Upper lobe of left lung (tissue), 6 donors: ENCODE measurements at places on chromosomes 7 and 10. TPM values are rescaled to one million over a fixed set of nuclear protein-coding genes. Genes with fewer than 3 reads are reported as not detected.
A peak's percentile ranks its signal among the peaks of the same experiment; 100 is the strongest.

The IL2RA gene
- total RNA-seq = 4.0 TPM

The SPDYE2B gene
- not detected for total RNA-seq

The MYL10 gene
- total RNA-seq = not detected

The SHH gene
- total RNA-seq = 6.6 TPM

DNA sequence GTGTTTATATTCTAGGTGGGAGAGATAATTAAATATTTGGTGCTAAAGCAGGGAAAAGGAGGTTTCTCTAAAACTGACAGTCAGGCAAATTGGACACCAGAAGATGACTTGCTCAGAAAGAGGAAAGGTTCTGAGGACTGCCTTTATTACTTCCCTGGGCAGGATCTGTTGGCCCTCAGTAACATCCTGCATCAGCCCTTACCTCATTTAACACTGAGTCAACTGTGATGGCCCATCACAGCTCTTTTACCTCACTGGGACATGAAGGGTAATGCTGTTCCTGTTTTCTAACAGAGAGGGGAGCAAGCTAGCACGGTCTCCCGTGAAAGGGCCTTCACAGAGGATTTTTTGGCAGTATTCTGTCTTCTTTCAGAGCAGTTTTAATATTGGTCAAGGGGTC is 12.0 kb downstream of the PPP1R17 start:
- no peaks in the 10 kb centered on the region for H3K27me3 ChIP-seq
- no peak for DNase-seq
- H3K27ac ChIP-seq = no peak overlapping the region
- H3K4me1 ChIP-seq = no peaks in the 10 kb centered on the region
- H3K36me3 ChIP-seq = no peaks in the 10 kb centered on the region
- H3K4me3 ChIP-seq = no peak overlapping the region

GRCh38 chr10:123995082-123995460 is 98.3 kb downstream of the CHST15 start:
- peaks cover 32% of the 10 kb centered on the region for H3K4me1 ChIP-seq
- no peaks in the 10 kb centered on the region for H3K36me3 ChIP-seq
- H3K27ac ChIP-seq = peak overlapping the region; percentile 68
- no peaks in the 10 kb centered on the region for H3K27me3 ChIP-seq
- peak overlapping the region; percentile 21 for H3K4me3 ChIP-seq

GRCh38 chr7:92058899-92059298 is 75.4 kb downstream of the CYP51A1 start:
- H3K4me1 ChIP-seq = peaks cover 9% of the 10 kb centered on the region
- no peak overlapping the region for H3K27ac ChIP-seq
- DNase-seq = no peak
- no peaks in the 10 kb centered on the region for H3K27me3 ChIP-seq

DNA sequence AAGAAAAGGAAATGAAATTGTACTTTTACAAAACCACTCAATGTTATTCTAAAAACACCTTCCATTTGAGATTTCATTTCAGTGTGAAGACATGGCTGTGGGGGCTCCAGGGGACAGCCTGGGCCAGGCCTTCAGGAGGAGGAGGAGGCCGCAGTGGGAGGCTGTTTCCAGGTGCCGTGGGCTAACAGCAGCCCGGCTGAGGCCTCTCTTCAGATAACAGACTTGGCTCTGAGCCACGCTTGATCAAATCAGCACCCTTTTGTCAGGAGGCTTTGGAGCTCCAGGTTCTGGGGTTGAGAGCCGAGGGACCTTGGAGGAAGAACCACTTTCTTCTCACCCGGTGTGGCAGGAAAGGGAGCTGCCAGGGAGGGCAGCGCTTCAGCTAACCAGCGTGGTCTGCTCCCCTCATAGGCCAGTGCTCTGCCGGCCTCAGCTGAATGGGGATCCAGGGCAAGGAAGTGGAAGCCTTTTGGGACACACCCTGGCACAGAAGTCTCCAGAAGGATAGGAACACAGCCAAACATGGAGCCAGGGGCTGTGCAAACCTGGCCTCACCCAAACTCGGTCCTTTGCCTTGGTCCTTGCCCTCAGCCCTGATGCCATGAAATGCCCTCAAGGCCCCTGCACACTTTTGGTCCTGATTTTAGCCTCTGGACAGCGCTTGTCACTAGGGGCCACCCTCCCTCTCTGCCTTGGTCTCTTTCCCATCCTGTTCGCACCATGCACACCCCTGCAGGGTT is 23.5 kb upstream of the CHST15 start:
- DNase-seq = no peak
- H3K4me1 ChIP-seq = peaks cover 27% of the 10 kb centered on the region
- no peaks in the 10 kb centered on the region for H3K36me3 ChIP-seq

GRCh38 chr10:77584938-77585337 is 52.7 kb downstream of the KCNMA1 start:
- H3K27me3 ChIP-seq = no peaks in the 10 kb centered on the region
- no peaks in the 10 kb centered on the region for H3K4me1 ChIP-seq
- H3K36me3 ChIP-seq = no peaks in the 10 kb centered on the region
- no peak overlapping the region for H3K27ac ChIP-seq
